ENCODE measurements at places on chromosomes 6 and 20.

DNA sequence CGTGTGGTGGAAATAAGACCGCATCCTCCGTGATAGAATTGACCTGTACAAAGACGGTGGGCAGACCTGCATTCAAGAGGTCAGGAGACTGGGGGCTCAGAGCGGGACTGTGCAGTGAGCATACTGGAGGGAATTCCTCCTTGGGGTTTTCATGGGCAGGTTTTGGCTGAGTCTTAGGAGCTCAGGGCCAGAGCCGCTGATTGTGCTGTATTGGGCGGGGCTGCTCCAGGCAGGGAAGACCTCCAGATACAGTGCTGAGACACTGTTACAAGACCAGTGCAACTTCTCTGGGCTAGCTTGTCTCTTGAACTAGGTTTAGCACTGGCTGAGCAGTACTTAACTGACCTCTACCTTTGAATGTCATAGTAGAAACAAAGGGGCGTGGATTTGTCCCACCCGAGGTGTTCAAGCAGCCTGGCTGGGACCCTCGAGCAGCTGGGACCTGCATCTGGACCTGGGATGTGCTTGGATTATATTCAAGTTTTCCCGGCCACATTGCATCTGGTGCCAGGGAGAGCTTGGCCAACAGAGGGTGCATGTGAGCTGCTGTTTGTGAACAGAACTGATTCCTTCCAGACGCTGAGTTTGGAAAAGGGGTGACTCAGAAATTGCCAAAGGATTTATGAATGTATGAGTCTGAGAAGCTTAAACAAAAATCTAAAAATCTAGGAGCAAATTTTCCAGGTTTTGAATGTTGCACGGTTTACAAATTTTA is 33.4 kb upstream of the SLC22A1 start:
- DNase-seq: peak; percentile 73

GRCh38 chr6:134584847-134585516 is 267.1 kb upstream of the SGK1 start:
- DNase-seq: no peak

GRCh38 chr20:57048027-57048869 is 218.2 kb downstream of the BMP7 start:
- no peak for DNase-seq

DNA sequence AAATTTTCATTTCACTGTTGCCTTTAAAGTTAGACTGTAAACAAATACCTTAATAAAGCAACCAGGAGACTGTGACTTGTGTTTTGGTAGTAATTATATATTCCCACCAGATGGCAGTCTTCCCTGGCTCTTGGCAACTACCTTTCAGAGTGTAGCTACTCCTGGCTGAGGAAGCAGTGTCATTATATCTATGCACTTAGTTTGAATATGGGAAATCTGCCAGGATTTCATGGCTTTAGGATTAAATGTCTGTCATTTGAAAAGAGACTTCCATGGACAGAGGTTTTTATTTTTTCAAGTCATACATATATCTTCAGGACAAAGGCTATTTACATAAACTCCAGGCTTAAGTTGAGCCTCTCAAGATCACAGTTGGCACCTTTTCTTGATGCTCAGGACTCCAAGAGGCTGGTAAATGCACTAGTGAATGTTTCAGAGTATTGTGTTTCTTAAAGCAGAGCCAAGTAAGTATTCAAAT is 160.1 kb downstream of the C6orf58 start:
- peak; percentile 25 for DNase-seq

GRCh38 chr6:14921878-14922671 is 323.8 kb upstream of the JARID2 start:
- no peak for DNase-seq

DNA sequence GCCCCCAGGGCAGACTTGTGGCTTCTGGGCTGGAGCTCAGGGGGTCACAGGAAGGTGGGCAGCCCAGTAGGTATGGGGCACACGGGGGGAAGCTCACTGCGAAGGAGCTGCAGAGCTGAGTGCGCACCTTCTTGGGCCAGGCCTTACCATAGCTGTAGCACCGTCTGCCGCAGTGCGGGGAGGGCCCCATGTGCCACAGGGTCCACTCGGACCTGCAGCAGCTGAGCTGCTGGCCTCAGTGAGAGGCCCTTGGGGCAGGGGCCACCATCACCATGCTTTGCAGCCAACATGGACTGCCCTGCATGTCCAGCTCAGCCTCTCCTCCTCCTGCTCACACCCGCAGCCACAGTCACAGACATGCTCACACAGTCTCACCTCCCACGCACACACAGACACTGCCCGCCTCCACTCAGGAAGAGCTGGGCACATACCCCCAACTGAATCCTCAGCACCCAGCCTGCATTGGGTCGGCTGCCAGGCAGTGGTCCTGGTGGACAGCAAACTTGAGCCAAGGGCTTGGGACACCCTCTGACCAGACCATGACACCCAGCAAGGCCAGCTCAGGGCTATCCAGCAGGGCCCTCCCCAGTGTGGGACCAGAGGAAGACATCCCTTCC is 35.3 kb downstream of the YTHDF1 start:
- DNase-seq: no peak

GRCh38 chr6:82954356-82954755 is 111.3 kb downstream of the UBE3D start:
- DNase-seq: no peak

GRCh38 chr6:1216488-1216974 is 95.4 kb upstream of the FOXQ1 start:
- no peak for DNase-seq

DNA sequence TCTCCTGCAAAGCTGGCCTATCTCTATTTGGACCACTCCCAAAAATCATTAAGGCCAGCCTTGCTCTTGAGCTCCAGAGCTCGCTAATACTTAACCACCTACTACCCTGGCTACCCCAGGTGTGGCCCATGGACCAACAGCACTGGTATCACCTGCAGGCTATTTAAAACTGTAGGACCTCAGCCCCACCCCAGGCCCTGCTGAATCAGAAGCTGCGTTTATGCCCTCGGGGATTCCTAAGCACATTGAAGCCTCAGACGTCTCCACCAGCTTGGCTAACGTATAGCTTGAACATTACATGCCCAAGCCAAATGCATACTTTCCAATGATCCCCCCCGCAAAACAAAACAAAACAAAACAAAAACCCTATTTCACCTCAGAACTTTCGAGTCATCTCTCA is 19.7 kb upstream of the SPAG4 start:
- DNase-seq: no peak

DNA sequence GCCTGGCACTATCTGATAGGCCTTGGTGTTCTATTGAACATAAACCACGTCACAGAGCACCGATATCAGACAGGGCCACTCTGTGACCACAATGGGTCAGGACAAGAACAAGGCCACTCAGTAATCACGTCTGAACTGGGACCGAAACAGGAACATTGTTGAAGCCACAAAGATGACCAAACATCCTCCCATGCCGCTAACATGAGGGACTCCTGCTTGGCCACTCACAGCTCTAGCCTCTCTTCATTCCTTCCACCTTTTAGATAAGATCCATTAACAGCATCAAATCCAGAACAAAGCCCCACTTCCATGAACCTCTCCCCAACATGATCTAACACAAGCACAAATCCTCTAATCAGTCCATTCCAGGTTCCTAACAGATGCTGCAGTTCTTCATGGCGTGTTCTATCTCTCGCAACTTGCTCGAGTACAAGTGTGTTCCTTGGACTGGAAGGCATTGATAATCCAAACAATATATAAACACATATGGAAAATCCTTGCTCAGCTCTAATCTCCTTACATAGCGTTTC is 7.4 kb downstream of the SIRT5 start:
- no peak for DNase-seq

- no peak for DNase-seq
Observed at GRCh38 chr6:133114973-133115372, 126.2 kb upstream of the EYA4 start.

GRCh38 chr6:105402090-105402938 is 568 bp downstream of the PREP start:
- DNase-seq: no peak

DNA sequence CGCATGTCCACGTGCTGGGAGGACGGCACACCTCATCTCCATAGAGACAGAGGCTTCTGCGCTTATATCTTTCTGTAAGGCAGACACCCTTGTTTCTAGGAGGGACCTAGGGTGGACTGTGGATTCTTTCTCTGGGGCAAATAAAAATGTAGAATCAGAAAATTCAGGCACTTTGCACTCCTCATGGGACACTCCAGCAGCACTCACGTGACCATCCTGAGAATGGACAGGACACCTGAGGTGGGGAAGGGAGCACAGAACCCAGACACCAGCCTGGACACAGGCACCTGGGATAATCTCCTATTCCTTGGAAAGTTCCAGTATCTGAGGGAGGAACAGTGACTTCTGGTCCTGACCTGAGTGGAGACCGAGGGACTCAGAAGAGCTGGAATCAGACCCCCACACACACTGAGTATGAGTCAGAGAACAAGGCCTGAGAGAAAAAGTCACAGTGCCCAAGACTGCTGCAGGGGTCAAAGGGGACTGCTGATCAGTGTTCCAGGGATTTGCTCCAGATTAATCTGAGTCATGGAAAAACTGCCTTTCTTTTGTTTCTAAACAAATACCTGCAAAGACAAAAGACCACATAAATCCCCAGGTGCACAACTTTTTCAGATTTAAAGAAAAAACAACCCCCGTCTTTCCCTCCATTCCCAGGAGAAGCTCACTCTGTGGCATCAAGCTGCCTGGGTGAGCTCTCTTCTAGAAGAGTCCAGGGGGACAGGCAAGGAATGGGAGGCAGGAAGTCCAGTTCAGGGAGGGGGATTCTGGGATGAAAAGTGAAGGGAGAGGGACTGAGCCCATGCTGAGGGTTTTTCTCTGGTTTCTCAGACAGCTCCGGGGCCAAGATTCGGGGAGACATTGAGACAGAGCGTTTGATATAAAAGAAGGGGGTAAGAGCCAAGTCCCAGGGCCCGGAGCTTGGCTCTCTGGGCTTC is 35.6 kb upstream of the MICB start:
- DNase-seq: no peak

DNA sequence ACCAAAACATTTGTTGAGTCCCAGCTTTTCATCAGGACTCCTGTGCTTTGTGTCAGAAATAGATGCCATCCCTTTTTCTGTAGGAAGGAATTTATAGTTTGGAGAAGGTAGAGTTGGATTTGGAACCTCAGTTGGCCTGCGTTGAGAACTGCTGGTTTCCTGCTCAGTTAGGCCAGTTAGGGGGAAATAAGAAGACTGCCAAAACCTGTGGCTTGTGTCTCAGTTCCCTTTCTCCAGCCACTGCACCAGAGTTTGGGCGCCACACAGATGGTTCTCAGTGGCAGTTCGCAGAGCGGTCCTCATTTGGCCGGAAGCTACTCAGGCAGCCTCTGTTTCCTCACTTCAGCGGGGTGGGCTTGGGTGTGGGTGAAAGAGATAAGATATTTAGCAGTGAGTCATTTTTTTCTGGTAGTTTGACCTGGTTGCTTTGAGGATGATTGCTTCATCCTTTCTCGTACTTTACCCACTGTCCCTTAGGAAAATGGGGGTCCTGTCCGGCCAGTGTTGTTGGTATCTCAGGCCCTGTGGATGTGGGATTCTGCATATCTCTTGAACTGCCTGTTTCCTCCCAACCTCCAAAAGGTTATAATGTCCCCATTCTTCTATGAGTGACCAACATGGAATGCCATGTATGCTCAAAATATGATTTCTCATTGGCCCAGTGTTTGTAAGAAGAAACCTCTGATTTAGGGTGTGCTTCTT is 53.7 kb downstream of the JARID2 start:
- DNase-seq: no peak

- DNase-seq: peak; percentile 75
Observed at GRCh38 chr6:36885461-36886401, at the start of gene C6orf89. TSS of gene C6orf89 (plus strand) at chr6:36885952. CDS start at chr6:36899445, 13,493 bp downstream.

GRCh38 chr6:157952861-157953351 is 28.8 kb upstream of the SYNJ2 start:
- DNase-seq: no peak

DNA sequence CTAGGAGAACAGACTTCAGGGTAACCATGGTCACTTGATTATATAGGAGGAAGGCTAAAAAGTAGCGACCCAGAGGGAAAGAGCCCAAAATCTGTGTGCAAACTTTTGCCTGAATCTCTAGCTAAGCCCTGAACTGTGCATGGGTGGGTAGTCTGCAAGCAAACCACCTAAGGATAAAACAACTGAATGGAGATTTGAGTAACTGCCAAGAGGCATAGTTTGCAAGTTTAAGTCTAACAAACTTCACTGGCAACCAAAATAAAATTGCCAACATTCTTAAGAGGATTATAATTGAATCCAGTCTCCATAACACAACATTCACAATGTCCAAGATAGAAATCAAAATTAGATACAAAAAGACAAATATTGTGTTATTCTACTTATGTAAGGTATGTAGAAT is 192.0 kb upstream of the PLN start:
- peak; percentile 8 for DNase-seq

- peak; percentile 50 for DNase-seq
Observed at GRCh38 chr6:35601331-35602132, 87.2 kb downstream of the FKBP5 start.

- DNase-seq: no peak
Observed at GRCh38 chr20:61942526-61942925, 123.2 kb downstream of the TAF4 start.

- DNase-seq: no peak
Observed at GRCh38 chr6:144630857-144631256, 345.7 kb downstream of the UTRN start.

DNA sequence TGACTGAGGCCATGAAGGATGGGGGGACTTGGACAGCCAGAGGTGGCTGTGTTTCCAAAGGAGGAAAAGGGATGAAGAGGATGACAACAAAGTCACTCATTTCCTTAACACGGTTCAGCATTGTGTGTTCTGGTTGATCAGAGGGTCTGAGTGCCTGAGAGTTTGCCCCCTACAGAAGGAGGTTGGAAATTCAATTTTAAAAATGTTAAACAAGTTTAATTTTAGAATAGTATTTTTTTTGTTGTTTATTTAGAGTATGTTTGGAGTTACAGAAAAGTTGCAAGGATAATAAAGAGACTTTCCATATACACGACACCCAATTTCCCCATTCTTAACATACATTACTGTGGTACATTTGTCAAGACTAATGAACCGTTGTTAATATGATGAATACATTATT is 10.3 kb upstream of the VAPB start:
- no peak for DNase-seq

DNA sequence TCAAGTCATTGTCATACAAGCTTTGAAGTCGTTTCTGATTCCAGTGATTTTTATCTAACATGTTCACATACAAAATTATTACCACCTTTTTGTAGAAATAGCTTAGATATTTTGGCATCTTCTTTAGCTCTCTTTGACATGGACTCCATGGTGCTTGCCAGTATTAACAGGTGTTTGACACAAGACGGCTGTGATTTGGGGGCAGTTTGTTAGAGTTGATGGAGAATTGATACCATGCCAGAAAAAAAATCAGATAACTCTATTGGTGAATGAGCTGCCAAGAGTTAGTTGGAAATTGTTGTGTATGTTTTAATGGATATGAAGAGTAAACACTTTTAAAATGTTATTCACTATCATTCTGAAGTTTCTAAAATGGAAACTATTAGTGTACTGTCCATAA is 146.6 kb upstream of the LAMP5 start:
- DNase-seq: no peak

- DNase-seq: no peak
Observed at GRCh38 chr6:15763837-15764236, 101.0 kb upstream of the DTNBP1 start.

DNA sequence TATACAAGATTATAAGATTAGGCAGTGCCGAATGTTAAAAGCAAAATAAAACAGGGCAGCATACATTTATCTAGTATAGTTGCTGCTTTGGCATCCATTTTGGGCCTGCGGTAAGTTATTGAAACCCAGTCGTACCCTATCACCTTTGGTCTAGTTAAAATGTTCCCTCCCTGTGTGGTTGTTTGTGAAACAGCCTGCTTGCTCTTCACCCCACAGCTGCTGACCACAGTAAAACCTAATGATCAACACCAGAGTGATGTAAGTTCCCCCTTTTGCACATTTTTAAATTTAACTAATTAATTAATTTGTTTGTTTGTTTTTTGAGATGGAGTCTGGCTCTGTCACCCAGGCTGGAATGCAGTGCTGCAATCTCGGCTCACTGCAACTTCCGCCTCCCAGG is 50.3 kb upstream of the TXNDC5 start:
- no peak for DNase-seq
